ENCODE measurements at places on chromosomes 1 and 21.
A peak's percentile ranks its signal among the peaks of the same experiment; 100 is the strongest.

DNA sequence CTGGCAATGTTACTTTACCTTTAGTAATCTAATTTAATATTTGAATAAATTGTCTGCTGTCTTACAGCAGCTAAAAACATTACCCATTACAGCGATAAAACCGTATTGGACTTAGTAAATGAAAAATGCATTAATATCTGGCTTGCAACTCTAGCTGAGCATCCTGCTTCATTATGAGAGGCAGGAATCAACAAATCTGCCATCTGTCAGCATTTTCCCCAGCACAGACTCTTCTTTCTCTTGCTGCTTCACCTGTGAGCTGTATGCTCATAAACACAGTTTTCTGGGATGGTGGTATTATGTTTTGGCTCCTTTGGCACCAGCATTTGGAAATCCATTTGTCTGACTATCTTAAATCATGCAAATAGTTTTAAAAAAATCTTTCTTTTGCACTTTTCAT lies 487.1 kb downstream of the KCNT2 start:
- no peak for DNase-seq

DNA sequence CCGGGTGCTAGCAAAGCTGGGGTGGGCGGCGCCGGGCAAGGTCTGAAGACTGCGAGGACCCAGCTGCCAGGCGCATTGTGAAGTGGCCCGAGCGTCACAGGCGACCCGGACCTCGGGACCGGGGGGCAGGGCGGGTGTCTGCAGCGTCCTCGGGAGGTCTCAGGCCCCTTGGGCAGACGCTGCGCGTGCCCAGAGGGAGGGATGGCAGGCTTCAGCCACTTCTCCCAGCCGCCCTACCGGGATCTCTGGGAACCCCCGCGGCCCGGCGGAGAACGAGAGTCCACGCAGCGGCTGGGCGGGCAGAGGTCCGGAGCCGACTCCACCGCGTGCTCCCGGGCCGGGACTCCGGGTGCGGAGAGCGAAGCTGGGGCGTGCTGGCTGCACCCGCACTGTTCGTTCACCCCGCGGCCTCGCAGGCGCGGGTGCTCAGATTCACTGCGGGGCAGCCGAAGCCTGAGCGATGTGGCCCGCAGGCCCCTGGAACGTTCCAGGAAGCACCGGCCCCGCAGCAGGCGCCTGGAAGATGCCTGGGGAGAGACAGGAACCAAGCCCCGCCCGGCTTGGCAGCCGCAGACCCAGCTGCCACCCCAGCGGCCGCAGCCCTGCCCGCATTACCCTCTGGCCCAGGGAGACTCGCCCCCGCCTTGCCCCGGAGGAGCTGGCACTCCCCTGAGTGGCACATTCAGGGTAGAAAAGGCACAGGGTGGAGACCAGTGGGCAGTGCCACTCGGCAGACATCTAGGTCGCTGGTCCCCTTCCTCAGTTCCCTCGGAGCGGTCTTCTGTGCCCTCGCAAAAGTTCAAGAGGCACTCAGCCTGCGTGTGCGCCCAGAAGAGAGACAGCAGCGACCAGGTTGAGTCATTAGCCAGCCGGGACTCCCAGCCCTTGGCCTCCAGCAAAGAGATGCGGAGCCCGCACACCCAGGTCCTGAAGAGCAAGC lies at the start of gene CCDC185:
TSS of gene CCDC185 (plus strand) at position 141 of the 940 bp plus-strand sequence. CDS start at position 202, 61 bp downstream.
- no peak for DNase-seq

- DNase-seq, result no peak
Measured at GRCh38 chr1:231776010-231776756, 149.6 kb downstream of the DISC1 start.

DNA sequence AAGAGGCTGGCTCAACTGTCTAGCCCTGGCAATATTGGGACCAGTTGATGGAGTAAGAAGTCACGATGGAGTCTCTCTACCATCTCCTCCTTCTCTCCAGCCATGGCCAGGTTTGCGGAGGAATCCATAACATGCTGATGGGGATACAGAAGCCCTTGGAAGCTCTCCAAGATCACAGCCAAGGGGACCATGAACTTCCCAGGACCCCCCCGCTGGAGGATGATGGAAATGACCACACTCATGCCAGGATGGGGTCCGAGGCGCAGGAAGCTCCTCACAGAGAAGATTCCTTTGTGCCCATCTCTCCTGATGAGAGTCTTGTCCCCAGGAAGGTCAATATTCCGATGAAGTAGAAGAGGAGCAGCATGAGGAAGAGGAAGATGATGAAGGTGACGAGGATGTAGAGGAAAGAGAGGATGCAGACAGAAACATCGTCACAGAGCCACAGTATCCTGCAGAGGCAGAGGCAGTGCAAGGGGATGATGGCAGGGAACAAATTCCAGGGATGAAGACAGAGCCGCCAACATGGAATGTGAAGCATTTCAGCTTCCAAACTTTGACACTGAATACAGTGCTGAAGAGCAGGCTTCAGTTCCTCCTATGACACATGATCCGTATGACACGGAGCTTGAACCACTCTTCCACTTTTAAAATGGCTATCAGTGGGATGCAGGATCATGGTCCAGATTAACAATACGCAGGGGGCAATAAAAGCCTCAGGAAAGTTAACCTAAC lies 57.9 kb upstream of the EDN2 start:
- DNase-seq, result no peak

GRCh38 chr1:239677362-239677761 lies 291.0 kb downstream of the CHRM3 start:
- DNase-seq, result no peak

DNA sequence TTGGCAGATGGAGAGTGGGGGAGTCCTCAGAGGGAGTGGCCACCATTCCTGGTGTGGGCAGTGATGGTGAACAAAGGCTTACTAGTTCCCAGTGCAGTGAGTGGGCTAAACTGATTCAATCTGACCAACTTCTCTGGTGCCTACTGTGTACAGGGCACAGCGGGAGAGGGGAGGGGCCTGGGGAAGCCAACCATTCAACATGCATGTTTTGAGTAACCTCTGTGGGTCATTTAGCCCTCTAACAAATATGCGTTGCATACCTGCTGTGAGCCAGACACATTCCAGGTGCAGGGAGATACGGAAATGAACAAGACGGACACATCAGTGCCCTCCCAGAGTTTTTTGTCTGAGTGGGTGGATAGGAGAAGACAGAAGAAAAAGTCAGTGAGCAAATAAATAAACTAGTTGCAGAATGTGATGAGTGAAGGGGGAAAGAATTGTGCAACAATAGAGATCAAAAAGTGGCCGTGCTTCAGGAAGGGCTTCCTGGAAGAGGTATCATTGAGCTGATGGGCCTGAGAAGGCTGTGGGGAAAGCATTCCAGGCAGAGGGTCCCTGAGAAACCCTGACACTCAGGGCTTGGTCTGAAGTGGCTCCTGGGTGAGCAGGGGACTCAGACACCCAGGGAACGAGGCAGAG lies 78.8 kb downstream of the EPHB2 start:
- DNase-seq, result no peak

DNA sequence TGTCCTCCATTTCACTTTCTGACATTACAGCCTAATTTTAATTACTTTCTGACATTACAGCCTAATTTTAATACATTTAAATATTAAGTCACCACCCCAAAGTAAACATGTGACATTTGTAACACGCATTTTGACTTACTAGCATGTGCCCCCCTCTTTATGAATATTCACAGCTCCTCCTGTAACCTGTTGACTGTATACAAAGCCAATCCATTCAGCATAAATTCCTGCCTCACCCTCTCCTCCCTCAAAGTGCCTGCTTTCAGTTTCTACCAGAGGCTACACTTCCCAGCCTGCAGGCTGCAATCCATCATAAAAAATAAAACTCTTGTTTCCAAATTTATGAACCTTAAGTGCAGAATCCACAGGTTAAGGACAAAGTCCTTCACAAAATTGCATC lies 39.5 kb downstream of the ANP32E start:
- DNase-seq, result no peak

DNA sequence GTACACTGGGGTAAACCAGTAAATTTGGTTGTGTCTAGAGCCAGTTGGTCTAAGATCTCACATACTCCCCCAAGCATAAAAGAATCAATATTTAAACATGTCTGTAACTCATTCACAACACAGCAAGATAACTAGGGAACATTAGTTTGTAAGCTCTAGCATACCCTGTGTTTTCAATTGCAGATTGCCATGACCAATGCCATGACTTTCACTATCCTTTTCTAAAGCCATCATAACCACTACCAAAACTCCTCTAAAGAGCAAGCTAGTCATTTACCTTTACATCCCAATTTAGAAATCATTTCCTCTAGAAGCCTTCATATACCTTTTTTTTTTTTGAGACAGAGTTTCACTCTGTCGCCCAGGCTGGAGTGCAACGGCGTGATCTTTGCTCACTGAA lies 56.5 kb upstream of the PLA2G4A start:
- DNase-seq, result no peak

- DNase-seq, result no peak
Measured at GRCh38 chr1:149937759-149938158, 1.1 kb upstream of the MTMR11 start.

GRCh38 chr1:166999500-167000055 lies 10.5 kb downstream of the MAEL start:
- DNase-seq, result no peak

GRCh38 chr21:43739621-43740435 lies 20.9 kb downstream of the PDXK start:
- no peak for DNase-seq

- no peak for DNase-seq
Measured at GRCh38 chr1:111483166-111483565, 9.4 kb downstream of the C1orf162 start.

DNA sequence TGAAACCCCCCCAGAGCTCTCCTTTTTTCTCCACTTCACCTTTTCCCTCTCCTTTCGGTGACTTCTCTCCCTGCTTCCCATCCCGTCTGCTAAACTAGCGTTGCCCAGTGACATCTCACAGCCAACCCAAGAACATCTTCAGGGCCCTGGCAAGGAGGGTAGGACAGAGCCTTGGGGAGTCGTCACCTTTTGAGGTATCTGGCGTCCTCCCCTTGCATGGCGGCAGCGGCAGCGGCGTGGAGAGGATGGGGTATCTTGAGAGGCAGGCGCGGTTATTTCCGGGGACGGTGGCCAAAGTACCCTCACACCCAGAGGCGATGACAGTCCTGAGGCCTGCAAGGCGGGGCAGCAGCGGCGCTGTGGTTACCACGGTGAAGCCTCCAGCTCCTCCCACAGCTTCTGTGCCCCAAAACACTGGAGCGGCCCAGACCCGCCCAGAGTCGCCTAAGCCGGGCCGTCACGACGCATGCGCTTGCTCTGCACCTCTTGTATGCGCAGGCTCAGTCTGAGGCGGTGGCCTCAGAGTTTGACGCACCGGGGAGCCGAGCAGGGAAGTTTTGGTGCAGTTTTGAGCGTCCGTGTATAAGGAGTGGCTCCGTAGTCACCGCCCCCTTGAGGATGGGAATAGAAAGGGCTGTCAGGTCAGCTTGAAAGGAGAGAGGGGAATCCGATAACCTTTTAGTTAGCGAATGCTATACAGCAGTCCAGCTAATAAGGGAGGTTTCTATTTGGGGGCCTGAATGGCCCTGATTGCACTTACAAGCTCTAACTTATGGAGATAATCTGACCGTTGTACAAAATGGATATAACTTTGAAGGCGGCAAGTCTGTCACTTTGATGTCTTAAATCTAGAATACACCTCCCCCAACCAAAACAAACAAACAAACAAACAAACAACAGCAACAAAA lies at the start of gene KIFAP3:
TSS of gene KIFAP3 (minus strand) at position 446 of the 908 bp plus-strand sequence. CDS start at position 218, 228 bp downstream.
- peak; percentile 93 for DNase-seq

- DNase-seq, result no peak
Measured at GRCh38 chr1:230170153-230170547, 103.1 kb downstream of the GALNT2 start.

- no peak for DNase-seq
Measured at GRCh38 chr1:192809307-192810252, 741 bp downstream of the RGS2 start.

DNA sequence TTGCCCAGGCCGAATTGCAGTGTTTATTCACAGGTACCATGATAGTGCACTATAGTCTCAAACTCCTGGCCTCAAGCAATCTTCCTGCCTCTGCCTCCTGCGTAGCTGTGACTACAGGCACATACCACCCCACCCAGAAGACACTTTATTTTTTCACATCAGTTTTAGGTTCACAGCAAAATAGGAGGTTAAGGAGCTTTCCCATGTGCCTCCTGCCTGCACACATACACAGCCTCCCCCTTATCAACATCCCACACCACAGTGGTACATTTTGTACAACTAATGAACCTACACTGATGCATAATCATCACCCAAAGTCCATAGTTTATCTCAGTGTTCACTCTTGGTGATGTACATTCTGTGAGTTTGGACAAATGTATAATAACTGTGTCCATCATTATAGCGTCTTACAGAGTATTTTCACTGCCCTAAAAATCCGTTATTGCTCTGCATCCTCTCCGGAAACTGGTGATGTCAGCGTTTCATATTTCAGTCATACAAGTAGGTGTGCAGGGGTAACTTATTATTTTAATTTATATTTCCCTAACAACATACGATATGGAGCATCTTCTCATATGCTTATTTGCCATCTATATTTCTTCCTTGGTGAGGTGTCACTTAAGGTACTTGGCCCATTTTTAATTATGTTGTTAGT lies 23.2 kb downstream of the OR13G1 start:
- DNase-seq, result no peak

GRCh38 chr1:236395230-236395946 lies 1.3 kb downstream of the EDARADD start:
- peak; percentile 24 for DNase-seq

GRCh38 chr1:240497908-240498307 lies 114.0 kb downstream of the GREM2 start:
- no peak for DNase-seq

GRCh38 chr1:31063631-31064030 lies 1.9 kb downstream of the PUM1 start:
- DNase-seq, result no peak

DNA sequence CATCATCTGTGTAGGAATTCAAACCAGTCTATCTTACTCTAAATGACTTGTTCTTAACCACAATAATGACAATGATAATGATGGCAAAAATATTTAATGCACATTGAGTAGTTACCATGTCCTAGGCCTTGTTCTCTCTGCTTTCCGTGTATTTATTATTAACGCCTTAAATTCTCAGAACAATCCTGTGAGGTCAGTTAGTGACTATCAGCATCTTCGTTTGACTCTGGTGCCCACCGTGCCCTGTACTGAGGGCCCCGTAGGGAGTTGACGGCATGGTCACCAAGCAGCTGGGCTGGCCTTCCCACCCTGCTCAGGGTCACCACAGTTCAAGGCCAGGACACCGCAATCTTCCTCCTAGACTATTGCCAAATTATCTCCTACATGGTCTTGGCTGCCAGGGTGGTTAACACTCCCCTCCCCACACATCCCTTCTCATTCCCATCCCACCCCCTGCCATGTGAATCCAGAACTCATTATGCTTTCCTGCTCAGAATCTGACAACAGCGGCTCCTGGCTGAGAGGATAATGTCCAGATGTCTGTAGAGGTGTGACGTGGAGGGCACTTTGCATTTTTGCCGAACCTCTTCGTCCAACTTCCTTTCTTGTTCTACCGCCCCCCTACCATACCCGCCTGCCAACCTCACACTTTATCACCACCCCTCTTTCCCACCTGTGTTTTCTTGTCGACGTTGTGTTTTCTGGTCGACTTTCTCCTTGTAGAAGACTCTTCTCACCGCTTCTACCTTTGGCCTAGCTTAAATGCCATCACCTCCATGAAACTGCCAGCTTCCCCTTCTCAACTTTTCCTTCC lies 33.4 kb downstream of the IGFN1 start:
- DNase-seq, result no peak
